ENCODE measurements at places on chromosomes 3 and 15. TPM values are rescaled to one million over a fixed set of nuclear protein-coding genes. Genes with fewer than 3 reads are reported as not detected.

The GRK7 gene
- 0.12 TPM for total RNA-seq

The BFSP2 gene
- total RNA-seq: not detected

The REC114 gene
- not detected for total RNA-seq

DNA sequence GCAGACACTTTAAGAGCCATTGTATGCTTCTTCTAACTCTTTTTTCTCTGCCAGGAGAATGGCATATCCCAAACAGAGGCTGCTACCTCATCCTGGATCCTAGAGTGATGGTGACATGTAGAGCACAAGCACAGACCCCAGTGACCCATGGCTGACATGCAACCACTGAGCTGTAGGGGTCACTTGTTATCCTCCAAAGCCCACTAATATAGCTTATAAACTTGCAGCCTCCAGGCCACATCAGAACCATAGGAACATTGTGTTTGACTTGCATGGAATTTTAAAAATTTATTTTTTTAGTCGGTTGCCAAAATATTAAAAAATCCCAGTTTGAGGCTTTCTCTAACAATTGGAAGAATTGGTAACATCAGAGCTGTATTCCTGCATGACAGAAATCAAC, 283.0 kb upstream of the WNT5A start:
- no peak for DNase-seq

DNA sequence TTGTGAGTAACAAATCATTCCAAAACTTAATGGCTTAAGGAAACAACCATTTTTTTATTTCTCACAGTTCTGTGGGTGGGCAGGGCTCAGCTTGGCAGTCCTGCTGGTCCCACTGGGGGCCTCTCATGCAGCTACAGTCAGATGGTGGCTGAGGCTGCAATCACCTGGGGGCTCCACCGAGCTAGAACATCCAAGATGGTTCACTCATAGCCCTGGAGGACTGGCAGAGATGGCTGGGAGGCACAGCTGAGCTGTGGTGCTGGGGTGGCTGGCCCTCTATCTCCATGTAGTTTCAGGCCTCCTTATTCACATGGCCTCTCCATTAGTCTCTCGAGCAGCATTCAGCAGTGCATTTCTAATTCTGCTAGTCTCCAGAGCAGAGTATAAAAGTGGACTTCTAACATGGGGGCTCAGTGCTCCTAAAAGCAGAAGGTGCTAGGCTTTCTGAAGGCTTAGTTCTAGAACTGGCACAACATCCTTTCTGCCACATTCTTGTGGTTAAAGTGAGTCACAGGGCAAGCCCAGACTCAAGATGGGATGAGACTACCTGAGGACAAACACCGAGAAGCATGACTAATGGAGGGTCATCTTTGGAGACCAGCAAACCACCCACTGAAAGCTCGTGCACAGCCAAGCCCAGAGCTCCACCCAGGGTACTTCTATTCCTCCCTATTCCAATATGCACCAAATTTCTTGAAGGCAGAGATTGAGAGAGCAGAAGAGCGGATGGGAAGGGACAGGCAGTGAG, 6.3 kb downstream of the CAV3 start:
- no peak for DNase-seq

DNA sequence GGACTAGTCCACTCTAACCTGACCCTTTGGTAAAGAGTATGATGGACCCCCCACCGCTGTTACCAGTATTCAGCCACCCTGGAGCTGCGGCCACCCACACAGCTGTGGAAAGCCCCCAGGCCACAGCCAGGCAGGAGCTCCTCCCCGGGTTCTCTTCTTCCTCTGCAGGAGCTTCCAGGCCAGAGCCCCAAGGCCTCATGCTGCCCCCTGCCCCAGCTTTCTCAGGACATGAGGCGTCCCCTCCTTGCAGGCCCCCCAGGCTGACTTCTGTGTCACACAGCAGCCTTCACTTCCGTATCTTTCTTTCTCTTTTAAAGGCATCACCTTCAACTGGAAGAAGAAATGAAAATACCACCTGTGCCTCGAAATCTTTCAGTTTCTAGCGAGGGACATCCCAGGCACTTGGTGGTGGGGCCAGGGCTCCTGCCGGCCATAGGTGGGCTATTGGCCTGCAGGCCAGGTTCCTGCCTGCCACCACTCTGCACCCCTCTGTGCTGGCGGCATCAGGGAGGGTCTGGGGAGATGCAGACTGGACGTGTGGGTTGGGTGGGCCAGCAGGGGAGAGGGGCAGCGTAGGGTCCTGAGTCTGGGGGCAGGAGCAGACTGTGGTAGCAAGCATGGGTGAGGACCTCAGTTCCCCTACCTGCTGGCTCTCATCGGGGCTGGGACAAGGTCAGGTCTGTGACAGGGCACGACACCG, 19.9 kb downstream of the KLF13 start:
- DNase-seq: no peak

DNA sequence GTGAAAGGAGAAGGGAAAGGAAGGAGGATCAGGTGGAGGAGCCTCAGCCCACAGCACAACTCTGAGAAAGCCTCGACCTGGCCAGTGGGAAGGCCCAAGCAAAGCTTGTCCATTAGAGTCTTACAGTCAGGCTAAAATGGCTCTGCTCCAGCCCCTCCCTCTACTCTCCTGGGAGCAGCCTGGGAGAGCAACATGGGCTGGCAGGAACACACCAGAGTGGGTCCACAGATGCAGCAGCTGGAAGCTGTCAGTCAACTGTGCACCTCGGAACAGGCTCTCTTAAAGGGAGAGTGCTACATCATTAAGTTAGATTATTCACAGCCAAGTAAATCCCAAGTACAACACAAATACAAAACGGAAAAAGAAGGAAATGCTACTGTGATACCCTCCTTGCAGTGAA, 98.0 kb upstream of the LIMD1 start:
- DNase-seq: no peak

DNA sequence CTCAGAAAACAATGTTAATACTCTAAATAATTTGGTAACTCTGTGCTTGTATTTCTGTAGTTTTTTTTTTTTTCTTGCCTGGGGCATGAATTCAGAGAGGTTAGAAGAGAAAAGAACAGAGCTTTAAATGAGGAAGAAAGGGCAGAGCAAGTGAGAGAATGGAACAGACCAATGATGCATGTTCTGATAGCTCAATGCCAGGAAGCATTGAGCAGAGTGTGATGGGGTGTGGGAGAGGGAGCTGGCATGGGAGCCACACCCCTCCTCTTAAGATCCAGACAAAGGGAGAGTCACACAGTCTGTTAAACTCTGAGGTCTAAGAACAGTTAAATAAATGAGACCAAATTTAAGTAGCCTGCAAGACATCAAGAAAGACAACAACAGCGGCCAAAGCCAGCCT, 538.6 kb downstream of the TUSC7 start:
- no peak for DNase-seq

DNA sequence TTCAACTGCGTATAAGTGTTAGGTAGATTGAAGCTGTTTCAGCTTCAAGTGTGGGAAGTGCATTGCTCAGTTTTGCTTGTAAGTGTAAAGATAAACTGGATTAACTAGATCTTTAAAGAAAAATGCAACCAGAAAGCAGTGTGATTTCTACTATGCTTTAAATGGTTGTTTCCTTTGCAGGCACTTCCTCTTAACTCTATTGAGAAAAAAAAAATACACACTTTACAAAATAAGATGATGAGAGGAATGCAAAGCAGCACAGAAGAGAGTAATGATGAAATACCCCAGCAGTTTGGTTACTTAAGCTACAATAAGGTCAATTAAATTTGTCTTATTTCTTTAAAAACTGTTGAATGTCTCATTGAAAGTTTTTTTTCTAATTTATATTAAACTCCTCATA, 40.8 kb downstream of the DPH6 start:
- no peak for DNase-seq

DNA sequence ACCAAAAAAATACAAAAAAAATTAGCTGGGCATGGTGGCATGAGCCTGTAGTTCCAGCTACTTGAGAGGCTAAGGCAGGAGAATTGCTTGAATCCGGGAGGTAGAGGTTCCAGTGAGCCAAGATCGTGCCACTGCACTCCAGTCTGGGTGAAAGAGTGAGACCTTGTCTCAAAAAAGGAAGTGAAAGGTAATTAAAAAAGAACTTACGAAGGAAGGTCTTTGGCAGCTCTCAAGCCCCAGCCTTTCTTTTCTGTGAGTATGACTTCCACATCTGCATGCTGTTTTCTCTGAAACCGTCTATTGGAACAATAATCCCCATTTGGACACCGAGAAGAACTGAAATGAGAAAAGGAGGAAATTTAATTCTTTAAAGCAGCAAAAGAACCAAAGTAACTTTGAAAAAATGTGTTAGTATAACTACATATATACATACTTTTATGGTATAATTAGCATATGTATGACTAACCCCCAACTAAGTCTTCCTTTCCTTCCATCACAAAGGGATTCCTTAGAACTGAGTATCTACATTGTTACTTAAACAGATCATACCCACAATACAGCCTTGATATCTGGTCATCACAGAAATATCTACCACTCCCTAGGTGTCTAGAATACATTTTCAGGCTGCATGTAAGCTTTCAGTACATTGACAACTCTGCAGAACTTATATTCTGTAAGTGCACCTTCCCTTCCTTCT, 50.1 kb downstream of the SETD2 start:
- no peak for DNase-seq
